M059J (cell line): ENCODE measurements at places on chromosomes 11 and 22. TPM values are rescaled to one million over a fixed set of nuclear protein-coding genes. Genes with fewer than 3 reads are reported as not detected.

- no peak for DNase-seq
Measured at GRCh38 chr22:42084874-42085273, 5.4 kb downstream of the SMDT1 start.

GRCh38 chr11:82995754-82996398, 75.8 kb downstream of the RAB30 start:
- peak; percentile 96 for DNase-seq

DNA sequence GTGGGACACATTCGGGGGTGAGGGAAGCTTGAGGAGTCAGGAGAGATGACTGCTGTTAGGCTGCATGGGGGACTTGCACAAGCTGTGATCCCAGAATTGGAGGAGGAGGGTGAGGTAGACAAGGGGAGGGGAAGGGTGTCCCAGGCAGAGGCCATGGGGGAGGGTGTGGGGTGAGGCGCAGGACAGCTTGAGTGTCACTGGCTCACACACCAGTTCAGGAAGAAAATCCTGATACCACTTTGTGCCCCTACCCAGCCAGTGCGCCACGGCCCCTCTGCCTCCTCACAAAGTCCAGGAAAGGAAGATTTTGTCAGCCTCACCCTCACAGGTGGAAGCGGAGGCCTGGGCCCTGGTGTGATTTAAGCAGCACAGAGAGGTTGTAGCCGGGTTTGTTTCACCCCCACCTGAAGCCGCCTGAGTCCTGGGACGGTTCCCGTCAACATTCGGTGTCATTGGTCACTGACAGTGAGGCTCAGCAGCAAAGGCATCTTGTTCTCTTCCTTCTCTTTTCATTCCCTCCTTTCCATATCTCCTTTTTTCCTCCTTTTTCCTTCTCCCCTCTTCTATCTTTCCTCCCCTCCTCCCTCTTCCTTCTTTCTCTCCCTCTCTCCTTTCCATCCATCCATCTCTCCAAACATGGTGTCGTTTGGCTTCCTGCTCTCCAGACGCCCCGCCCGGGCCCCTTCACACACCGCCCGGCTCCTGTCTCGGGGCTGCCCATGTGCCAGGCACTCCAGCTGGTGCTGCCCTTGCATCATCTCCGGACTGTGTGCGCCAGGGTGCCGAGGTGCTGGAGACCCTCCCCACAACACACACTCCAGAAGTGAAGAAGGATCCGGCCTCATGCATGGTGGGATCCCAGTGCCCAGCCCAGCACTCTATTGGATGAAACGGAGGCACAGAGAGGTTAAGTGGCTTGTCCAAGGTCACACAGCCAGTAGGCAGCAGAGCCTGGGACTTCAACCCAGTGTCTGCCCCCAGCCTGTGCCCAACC, 89.3 kb downstream of the MPPED1 start:
- no peak for DNase-seq

GRCh38 chr22:29328055-29328454, 12.6 kb upstream of the RASL10A start:
- DNase-seq = no peak

DNA sequence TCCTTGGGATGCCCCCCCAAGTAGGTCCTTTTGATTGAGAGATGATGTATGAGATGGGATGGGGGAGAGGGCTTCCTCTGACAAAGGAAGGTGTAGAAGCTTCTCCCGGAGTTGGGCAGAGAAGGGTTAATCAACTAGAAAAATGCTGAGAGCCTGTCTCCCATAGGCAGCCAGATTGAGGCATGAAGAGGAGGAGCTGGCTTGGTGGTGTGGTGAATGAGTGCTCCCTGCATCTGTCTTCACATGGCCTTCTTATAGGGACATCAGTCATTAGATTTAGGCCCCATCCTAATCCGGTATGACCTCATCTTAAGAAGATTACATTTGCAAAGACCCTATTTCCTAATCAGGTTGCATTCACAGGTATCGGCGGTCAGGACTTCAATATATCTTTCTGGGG, 61.1 kb downstream of the NFAM1 start:
- DNase-seq = no peak

- no peak for DNase-seq
Measured at GRCh38 chr11:36386411-36386810, 90.3 kb downstream of the PRR5L start.

- DNase-seq = no peak
Measured at GRCh38 chr11:60211206-60211605, 28.3 kb upstream of the MS4A6A start.

GRCh38 chr11:100942016-100942415, 187.6 kb downstream of the PGR start:
- DNase-seq = peak; percentile 22

GRCh38 chr22:29320546-29320945, 5.0 kb upstream of the RASL10A start:
- no peak for DNase-seq

- DNase-seq = no peak
Measured at GRCh38 chr11:106127604-106128003, 50.1 kb downstream of the AASDHPPT start.

DNA sequence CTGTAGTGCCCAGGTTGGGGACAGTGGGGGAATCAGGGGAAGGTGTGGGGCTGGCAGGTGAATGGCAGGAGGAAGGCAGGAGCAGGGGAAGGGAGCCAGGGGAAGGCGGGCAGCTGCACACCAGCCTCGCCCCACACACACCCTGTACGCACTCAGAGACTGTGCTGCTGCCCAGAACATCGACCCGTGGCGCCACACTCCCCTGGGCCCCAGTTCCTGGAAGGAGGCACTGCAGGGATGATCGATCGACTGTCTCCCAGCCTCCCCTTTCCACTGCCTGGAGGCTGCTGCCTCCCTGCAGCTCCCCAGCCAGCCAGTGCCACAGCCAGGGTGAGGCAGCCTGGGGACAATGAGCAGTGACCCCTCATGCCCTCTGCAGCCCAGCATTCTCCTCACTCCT, 19.2 kb downstream of the PDE2A start:
- no peak for DNase-seq

DNA sequence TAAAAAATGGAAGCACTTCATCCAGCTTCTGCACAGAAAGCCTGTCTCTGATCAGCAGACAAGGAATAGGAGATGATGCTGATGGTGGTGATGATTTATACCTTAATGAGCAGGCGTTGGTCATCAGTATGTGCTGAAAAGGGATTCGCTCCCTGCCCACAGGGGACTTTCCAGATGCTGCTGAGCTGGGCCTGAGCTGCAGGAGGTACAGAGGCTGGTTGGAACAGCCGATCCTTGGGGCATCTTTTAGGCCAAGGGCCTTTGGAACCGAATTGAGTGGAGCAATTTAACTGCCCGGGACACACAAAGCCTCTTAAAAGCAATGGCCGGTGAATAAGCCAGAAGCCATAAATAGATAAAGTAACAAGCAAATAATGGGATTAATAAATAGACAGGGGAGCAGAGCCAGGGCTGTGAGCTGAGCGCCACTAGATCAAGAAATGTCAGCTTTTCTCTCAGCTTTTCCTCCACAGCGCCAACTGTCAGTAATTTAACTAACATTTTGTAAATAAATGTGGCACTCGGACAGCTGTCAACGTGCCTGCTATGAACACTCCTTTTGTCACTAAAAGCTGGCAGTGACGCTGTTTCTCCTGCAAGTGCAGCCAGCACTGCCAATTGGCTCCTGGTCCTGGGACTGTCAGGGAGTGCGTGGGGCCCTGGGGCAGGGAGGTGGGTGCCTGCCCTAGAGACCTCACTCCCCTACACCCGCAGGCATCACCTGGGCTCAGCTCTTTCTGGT, 562.3 kb downstream of the NTM start:
- DNase-seq = no peak

- DNase-seq = no peak
Measured at GRCh38 chr11:68438658-68439259, 21.8 kb upstream of the PPP6R3 start.

DNA sequence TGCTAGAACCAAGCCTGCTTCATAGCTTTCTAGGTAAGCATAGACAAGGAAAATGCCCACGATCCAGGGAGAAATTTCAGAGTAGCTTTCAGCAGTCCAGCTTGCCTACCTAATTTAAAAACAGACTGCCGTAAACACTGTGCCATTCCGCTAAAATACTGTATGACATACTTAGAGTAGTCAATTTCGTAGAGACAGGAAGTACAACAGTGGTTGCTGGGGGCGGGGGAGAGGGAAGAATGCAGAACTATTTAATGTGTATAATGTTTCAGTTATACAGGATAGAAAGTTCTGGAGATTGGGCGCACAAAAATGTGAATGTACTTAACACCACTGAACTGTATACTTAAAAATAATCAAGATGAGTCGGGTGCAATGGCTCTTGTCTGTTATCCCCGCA, 56.7 kb downstream of the C11orf58 start:
- DNase-seq = no peak

DNA sequence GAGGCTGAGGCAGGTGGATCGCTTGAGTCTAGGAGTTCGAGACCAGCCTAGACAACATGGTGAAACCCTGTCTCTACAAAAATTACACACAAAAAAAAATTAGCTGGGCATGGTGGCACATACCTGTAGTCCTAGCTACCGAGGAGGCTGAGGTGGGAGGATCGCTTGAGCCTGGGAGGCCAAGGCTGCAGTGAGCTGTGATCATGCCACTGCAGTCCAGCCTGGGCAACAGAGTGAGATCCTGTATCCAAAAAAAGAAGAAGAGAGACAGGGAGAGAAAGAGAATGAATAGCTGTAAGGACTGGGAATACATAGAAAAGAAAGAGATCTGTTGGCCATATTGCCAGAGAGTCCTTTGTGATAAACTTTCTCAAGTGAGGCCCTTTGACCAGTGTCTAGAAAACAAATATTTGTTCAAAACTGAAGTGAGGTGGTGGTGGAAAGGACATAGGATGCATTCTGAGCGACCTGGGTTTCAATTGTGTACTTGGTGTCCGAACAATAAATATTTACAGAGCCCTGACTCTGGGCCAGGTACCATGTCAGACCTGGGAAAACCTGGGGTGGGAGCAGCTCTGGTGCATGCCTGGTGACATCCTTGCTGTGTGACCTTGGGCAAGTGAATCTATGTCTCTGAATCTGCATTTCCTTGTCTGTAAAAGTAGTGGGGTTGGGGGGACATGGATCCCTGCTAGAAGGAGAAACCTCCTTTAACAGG, 89.6 kb upstream of the CRYBB3 start:
- no peak for DNase-seq

- peak; percentile 32 for DNase-seq
Measured at GRCh38 chr11:73139476-73140198, 2.5 kb downstream of the FCHSD2 start.

- peak; percentile 45 for DNase-seq
Measured at GRCh38 chr11:29432719-29433325, 584.0 kb downstream of the KCNA4 start.

- DNase-seq = no peak
Measured at GRCh38 chr22:49933236-49934159, 15.1 kb downstream of the CRELD2 start.

MEI1 gene
- total RNA-seq = 0.30 TPM in 1 of 2 replicates, not detected in the other

IGF2 gene
- total RNA-seq = 0.02 and 0.07 TPM in 2 replicates

NUDT8 gene
- 2.6 and 5.7 TPM in 2 replicates for total RNA-seq

SLC36A4 gene
- 11.1 and 12.0 TPM in 2 replicates for total RNA-seq

RNF121 gene
- total RNA-seq = 30.8 and 33.4 TPM in 2 replicates

TRAPPC4 gene
- 114 and 143 TPM in 2 replicates for total RNA-seq

TFIP11 gene
- 15.4 and 19.1 TPM in 2 replicates for total RNA-seq

ISX gene
- not detected in 2 replicates for total RNA-seq

ROBO4 gene
- total RNA-seq = 0.20 and 0.99 TPM in 2 replicates

PGR gene
- total RNA-seq = not detected in 2 replicates

MIAT gene
- total RNA-seq = 0.02 TPM in 2 replicates
